RWPE1 (cell line): ENCODE measurements at places on chromosomes 7 and 10.

- DNase-seq: no peak
These were observed 91.9 kb downstream of the FAM171A1 start for GRCh38 chr10:15279236-15279635.

DNA sequence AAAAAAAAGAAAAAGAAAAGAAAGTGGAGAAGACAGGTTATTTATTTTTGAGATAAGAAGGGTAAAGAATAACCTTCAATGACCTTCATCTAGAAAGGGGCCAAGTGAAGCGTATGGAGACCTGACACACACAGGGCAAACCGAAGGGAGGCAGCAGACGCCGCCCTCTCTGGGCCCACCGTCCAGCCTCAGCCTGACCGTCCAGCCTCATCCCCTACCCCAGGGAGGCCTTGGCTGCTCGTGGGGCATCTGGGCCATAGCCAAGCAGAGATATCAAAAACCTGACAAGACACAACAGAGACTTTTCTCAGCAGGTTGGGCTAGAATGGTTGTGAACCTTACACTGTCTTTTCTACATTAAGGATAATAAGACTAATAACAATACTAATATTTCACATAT lies 10.9 kb downstream of the PRKAG2 start:
- no peak for DNase-seq

GRCh38 chr10:49737474-49738201 lies 24.5 kb downstream of the OGDHL start:
- no peak for DNase-seq

DNA sequence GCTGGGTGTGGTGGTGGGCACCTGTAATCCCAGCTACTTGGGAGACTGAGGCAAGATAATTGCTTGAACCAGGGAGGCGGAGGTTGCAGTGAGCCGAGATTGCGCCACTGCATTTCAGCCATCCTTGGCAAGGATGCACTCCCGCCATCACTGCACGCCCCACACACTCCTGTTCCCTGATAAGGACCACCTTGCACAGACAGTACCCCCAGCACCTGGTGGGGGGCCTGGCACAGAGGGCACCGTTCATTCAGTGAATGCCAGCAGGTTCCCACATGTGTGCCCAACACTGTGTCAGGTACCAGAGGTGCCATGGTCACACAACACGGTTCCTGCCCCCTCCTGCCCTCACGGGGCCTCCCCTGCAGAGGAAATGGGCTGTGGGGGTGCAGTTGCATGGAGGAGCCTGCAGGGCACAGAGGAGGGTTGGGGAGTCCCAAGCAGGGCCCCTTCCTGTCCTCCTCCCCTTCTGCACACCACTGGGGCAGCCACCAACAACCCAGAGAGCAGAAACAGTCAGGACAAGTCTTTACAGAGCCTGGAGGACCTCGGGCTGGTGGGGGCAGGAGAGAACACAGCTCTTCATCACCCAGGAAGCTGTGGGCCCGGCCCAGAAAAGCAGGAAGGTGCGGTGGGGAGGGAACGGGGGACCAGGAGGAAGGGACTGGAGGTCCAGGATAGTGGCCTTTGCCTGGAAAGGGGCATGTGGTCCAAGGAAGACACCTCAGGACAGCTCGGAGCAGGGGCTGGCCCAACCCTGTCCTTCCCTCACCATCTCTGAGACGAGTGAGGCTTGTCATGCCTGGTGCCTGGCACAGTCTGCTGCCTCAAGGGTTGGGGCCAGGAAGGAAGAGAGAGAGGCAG lies 7.1 kb downstream of the CRYGN start:
- DNase-seq: no peak

GRCh38 chr10:99777918-99778714 lies 4.3 kb upstream of the ABCC2 start:
- no peak for DNase-seq

GRCh38 chr7:108454674-108455550 lies 1.3 kb downstream of the NRCAM start:
- peak; percentile 17 for DNase-seq
